ENCODE measurements at places on chromosomes 6 and 20. TPM values are rescaled to one million over a fixed set of nuclear protein-coding genes. Genes with fewer than 3 reads are reported as not detected.

NT5E gene
- 35.4 TPM for total RNA-seq

DNAH8 gene
- total RNA-seq = not detected

NCOA5 gene
- total RNA-seq = 23.3 TPM

MYLK4 gene
- total RNA-seq = 0.61 TPM

ETV7 gene
- total RNA-seq = 0.29 TPM

COL21A1 gene
- total RNA-seq = 1.3 TPM

TXNDC5 gene
- 153 TPM for total RNA-seq

PRR18 gene
- 1.0 TPM for total RNA-seq

UST gene
- 5.2 TPM for total RNA-seq

F13A1 gene
- 346 TPM for total RNA-seq
